SJCRH30 (cell line): ENCODE measurements at places on chromosomes 16 and 17. TPM values are rescaled to one million over a fixed set of nuclear protein-coding genes. Genes with fewer than 3 reads are reported as not detected.

DNA sequence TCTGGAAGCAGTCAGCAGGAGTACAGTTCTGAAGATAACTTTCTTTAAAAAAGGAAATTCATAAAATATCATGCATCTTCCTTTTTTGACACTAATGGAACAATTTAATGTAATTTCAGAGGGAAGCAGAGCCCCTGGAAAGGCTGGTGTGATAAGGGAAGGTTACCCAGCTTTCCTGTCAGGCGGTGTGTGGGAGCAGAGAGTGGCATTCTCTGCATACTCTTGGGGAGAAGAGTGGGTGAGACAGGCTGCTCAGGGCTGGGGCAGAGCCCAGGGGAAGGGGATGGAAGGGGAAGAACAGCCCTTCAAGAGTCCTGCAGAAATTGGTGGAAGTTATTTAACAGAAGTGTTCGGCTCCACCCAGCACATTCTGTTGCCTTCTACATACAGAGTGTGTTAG lies 84.7 kb downstream of the PRKCB start:
- no peaks in the 10 kb centered on the region for H3K27me3 ChIP-seq
- no peaks in the 10 kb centered on the region for H3K4me1 ChIP-seq
- no peak overlapping the region for H3K27ac ChIP-seq
- no peak for DNase-seq

DNA sequence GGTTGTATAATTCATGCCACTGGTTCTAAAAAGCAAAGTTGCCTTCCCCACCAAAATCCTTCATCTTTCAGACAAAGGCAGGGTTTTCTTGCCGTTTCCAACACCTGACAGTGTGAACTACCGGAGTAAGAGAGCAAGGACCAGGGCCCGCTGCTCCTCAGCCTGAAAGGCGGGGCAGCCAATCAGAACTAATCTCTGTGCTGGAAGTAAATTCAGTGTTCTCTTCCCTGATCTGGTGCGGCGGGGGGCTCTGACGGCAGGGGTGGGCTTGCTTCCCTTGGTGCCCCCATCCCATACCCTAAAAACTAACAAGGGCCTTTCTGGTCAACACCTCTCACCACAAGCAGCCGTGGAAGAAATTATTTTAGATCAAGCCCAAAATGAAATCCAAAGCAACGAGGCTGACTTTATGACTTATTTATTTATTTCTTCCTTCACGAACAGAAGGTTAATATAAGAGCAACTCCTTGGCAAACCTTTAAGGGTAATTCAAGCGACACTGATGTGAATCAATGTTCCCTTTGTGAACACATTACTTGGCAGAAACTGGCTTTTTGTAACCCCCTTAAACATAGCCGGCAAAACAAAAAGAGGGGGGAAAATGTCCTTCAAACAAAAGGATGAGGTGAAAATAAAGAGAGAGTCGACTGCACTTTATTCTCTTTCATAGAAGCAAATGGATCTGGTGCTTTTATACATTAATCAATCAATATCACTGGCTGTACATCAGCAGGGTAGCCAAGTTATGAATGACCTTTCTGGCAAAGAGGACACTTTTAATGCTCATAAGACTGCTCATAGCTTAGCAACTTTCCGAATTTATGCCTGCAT lies 189.9 kb downstream of the ZFHX3 start:
- no peak overlapping the region for H3K4me3 ChIP-seq
- H3K36me3 ChIP-seq: no peaks in the 10 kb centered on the region
- no peak overlapping the region for H3K27ac ChIP-seq
- no peak for DNase-seq
- peaks cover 14% of the 10 kb centered on the region for H3K4me1 ChIP-seq
- H3K27me3 ChIP-seq: no peaks in the 10 kb centered on the region

- H3K36me3 ChIP-seq: no peaks in the 10 kb centered on the region
- no peaks in the 10 kb centered on the region for H3K27me3 ChIP-seq
- H3K27ac ChIP-seq: no peak overlapping the region
- H3K4me3 ChIP-seq: no peak overlapping the region
Observed at GRCh38 chr17:65173976-65174683, 37.0 kb downstream of the RGS9 start.

GRCh38 chr16:89764711-89765201 lies 43.4 kb downstream of the ZNF276 start:
- no peak for DNase-seq
- no peaks in the 10 kb centered on the region for H3K4me1 ChIP-seq
- no peak overlapping the region for H3K4me3 ChIP-seq
- no peak overlapping the region for H3K27ac ChIP-seq

DNA sequence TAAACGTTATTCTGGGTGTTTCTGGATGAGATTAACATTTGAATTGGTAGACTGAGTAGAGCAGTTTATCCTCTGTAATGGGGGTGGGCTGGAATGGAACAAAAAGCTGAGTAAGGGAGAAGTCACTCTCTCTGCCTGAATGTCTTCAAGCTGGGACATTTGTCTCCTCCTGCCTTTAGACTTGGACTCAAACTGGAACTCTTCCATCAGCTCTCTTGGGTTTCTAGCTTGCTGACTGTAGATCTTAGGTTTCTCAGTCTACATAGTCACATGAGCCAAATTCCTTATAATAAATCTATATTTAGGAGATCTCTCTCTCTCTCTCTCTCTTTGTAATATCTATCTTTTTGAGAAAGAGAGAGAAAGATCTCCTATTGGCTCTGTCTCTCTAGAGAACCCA lies 553.3 kb upstream of the CDH11 start:
- no peak overlapping the region for H3K27ac ChIP-seq
- no peaks in the 10 kb centered on the region for H3K36me3 ChIP-seq
- H3K4me3 ChIP-seq: no peak overlapping the region
- DNase-seq: no peak

DNA sequence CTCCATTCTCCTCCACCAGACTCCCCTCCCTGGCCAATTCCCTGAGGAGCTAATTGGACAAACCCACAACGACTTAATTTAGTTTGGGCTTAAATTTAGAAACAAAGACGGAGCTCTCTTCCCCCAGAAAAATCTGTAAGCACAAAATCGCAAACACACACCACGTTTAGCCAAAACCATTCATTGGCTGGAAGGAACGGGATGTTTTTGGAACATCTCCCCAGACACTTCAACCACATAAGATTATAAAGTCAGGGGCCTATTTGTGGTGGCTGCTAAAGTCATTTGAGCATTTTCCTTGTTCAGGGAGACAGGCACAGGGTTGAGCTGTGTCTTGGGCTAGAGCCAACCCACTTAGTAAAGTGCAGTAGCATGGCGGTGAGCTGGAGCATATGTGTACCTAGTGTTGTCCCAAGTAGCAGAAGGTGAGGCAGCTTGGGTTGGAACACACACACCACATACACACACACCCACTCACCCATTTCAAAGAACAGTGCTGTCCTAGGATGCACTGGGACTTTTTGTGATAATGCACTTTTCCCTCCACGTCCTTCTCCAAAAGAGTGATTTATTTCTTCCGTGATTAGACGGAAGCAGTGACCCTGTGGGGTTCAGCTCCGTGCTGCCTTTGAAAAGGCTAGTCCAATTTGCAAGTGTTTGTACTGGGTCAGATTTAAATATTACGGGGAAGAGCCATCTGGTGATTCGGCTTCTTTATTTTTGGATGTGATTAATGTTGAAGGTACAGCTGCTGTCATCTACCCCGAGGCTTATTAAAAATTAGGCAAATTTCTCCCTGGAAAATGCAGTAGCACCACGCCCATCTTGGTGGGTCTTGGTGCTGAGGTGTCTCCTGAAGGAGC lies 32.2 kb downstream of the ELAC2 start:
- H3K4me1 ChIP-seq: 0 out of 2 replicates have a peak, but pooled peaks cover 3% of the 10 kb centered on the region
- no peak overlapping the region for H3K27ac ChIP-seq
- peaks cover 8% of the 10 kb centered on the region for H3K36me3 ChIP-seq
- DNase-seq: no peak

DNA sequence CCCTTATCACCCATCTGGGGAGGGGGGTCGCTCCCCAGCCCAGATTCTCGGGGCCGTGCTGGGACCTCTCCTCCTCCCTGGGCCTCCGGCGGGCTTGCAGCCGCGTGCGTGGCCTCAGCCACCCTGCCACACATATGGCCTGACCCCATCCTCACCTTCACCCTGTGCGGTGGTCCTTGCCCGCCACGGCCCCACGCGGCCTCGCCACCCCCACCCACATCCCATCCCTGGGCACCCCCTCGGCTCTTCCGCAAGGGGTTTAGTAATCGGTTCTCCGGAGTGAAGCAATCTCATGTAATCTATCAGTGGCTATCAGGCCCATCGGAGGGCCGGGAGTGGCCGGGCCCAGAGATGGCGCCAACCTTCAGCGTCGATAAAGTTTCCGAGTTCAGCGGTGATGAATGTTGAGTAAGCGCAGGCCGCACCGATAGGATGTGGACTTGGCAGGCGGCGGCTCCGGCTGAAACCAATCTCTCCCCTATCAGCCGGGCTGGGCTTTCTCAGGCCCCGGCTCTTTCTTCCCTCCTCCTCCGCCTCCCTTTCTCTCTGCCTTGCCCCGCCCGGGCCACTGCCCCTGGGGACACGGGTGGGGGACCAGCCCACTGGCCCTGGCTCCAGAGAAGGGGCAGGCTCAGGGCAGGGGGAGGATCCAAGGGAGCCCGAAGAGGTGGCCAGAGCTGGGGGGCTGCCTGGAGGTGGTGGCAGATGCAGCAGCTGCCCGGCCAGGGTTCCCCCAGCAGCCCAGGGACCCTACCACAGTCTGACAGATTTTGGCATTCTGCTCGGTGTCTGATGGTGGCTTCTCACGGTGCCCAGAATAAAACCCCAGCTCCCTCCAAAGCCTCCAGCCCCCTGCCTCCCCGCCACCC lies 20.8 kb downstream of the ZFPM1 start:
- peaks cover 15% of the 10 kb centered on the region; the same call in 1 of the 2 replicates for H3K4me1 ChIP-seq
- H3K27ac ChIP-seq: no peak overlapping the region
- no peak overlapping the region for H3K4me3 ChIP-seq
- H3K27me3 ChIP-seq: peaks cover 6% of the 10 kb centered on the region

GRCh38 chr17:31111183-31111582 lies 16.4 kb downstream of the NF1 start:
- no peak overlapping the region for H3K27ac ChIP-seq
- H3K4me1 ChIP-seq: peaks cover 3% of the 10 kb centered on the region; the same call in 1 of the 2 replicates
- H3K4me3 ChIP-seq: no peak overlapping the region
- H3K36me3 ChIP-seq: peaks cover 11% of the 10 kb centered on the region; the same call in 1 of the 2 replicates
- H3K27me3 ChIP-seq: no peaks in the 10 kb centered on the region

DNA sequence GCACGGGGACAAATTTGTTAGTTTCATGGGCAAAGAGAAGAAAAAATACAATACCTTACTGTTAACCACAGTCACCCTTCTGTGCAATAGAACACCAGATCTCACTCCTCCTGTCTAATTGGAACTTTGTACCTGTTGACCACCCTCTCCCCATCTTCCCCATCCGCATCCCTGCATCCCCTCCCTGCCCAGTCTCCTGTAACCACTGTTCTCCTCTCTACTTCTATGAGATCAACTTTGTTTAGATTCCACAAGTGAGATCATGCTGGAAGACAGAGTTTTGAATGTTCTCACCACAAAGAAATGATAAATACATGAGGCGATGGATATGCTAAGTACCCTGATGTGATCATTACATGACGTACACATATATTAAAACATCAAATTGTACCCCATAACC lies 47.7 kb downstream of the CLEC16A start:
- DNase-seq: no peak
- no peaks in the 10 kb centered on the region for H3K27me3 ChIP-seq
- no peak overlapping the region for H3K4me3 ChIP-seq

PDE6G gene
- total RNA-seq: 0.13 and 0.34 TPM in 2 replicates
